Suprapubic skin (tissue), 4 donors: ENCODE measurements at places on chromosomes 12 and 14. TPM values are rescaled to one million over a fixed set of nuclear protein-coding genes. Genes with fewer than 3 reads are reported as not detected.
A peak's percentile ranks its signal among the peaks of the same experiment; 100 is the strongest.

- H3K4me3 ChIP-seq = no peak overlapping the region
- H3K27ac ChIP-seq = no peak overlapping the region
- no peak for DNase-seq
- no peaks in the 10 kb centered on the region for H3K36me3 ChIP-seq
- no peaks in the 10 kb centered on the region for H3K4me1 ChIP-seq
These were observed 21.0 kb upstream of the ITPR2 start for GRCh38 chr12:26854031-26854390.

GRCh38 chr12:65963862-65964240 lies 139.6 kb downstream of the HMGA2 start:
- no peaks in the 10 kb centered on the region for H3K36me3 ChIP-seq
- DNase-seq = no peak
- H3K4me1 ChIP-seq = no peaks in the 10 kb centered on the region
- no peak overlapping the region for H3K27ac ChIP-seq
- peaks cover 16% of the 10 kb centered on the region for H3K27me3 ChIP-seq
- no peak overlapping the region for H3K4me3 ChIP-seq

DNA sequence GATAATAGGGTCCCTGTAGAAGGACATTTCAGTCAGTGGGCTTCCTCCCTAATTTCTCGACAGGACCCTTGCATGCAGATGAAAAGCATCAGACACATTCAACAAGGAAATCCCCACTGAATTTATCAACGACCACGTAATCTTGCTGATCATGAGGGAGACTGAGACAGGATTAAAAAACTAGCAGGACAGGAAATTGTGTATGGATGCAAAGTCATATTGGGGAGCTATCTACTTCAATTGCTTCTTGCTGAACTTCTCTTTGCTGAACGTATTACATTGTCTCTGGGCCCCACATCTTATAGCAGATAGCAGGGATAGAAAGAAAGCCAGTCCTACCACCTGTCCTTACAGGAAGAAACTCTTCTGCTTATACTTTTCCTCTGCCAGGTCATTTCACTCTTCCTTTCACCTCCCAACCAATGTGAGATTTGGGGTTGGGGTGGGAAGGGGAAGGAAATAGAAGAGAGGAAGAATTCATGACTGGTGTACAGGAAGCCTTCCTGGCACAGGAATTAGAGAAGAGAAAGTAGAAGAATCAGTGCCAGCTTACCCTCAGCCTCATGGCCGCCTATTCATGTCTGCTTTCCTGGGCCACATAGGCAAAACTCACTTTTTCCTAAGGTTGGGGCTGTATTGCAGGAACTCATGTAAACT lies 333.3 kb downstream of the ZFP36L1 start:
- DNase-seq = no peak
- H3K27me3 ChIP-seq = no peaks in the 10 kb centered on the region
- H3K4me3 ChIP-seq = no peak overlapping the region

- no peak overlapping the region for H3K4me3 ChIP-seq
- no peaks in the 10 kb centered on the region for H3K36me3 ChIP-seq
- DNase-seq = no peak
- H3K4me1 ChIP-seq = peaks cover 24% of the 10 kb centered on the region
- no peaks in the 10 kb centered on the region for H3K27me3 ChIP-seq
These were observed 52.1 kb downstream of the RCOR1 start for GRCh38 chr14:102644523-102644922.

- no peak for DNase-seq
- no peaks in the 10 kb centered on the region for H3K27me3 ChIP-seq
- no peaks in the 10 kb centered on the region for H3K4me1 ChIP-seq
- H3K36me3 ChIP-seq = no peaks in the 10 kb centered on the region
These were observed 102.8 kb downstream of the TGFB3 start for GRCh38 chr14:75879031-75879430.

GRCh38 chr12:131672311-131672940 lies 38.5 kb upstream of the SFSWAP start:
- H3K36me3 ChIP-seq = no peaks in the 10 kb centered on the region
- H3K4me3 ChIP-seq = no peak overlapping the region
- H3K27ac ChIP-seq = no peak overlapping the region
- DNase-seq = peak; percentile 73

DNA sequence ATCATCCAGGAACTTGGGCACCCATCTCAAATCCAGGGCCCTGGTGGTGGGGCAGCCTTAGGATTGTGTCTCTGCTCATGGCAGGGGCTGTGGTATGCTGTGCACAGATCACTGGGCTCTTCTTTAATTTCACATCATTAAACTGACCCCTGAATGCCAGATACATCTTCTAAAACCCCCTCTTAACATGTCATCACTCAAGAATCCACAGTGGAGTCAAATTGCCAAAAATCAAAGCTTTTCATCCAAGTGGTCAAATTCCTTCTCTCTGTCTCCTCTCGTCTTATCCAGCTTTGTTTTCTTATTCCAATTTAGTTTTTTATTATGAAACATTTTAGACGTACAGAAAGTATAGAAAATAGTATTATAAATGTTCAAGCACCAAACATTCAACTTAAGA lies 97.5 kb downstream of the ADCK1 start:
- peaks cover 5% of the 10 kb centered on the region for H3K36me3 ChIP-seq
- no peaks in the 10 kb centered on the region for H3K4me1 ChIP-seq
- no peak overlapping the region for H3K27ac ChIP-seq
- no peaks in the 10 kb centered on the region for H3K27me3 ChIP-seq
- no peak overlapping the region for H3K4me3 ChIP-seq
- no peak for DNase-seq

DNA sequence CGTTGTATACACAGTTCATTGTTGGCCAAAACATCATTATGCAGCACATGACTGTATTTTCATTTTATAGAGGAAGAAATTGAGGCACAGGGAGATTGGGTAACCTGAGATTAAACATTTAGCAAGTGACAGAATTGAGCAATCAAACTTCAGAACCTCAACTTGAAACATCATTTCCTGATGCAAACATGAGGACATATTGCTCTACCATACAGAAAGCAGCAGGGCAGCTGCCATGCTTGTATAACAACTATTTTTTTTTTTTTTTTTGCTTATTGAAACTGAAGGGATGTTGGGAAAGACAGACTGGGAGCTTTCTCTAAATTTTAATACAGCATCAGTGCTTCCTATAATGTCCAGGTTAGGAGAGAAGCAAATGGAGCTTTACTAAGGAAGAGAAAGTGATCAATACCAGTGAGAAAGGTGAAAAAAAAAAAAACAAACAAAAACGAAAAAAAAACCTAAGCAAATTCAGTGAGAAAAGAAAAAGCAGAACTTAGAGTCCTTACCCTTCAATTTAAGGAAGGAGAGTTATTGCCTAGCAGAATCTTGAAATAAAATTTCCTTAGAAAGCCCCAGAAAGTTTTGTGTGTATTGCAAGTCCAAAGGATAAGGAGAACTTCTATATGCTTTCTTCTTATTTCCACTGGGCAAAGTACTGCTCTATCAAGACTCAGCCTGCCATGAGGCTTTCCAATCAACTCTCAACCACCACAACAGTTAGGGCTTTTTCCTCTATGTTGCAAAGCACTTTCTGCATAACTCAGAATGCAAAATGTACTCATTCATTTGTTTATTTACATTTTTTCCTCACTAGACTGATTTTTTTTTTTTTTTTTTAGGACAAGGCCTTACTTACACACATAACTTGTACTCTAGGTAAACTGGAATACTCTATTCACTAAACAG lies 21.6 kb downstream of the BTG1 start:
- H3K27ac ChIP-seq = no peak overlapping the region
- DNase-seq = no peak
- H3K4me1 ChIP-seq = peaks cover 11% of the 10 kb centered on the region

GRCh38 chr12:127750076-127750840 lies 516.7 kb upstream of the TMEM132C start:
- H3K27me3 ChIP-seq = no peaks in the 10 kb centered on the region
- no peak for DNase-seq
- H3K27ac ChIP-seq = no peak overlapping the region
- H3K36me3 ChIP-seq = no peaks in the 10 kb centered on the region
- H3K4me1 ChIP-seq = no peaks in the 10 kb centered on the region
- H3K4me3 ChIP-seq = no peak overlapping the region

- peaks cover 57% of the 10 kb centered on the region for H3K27me3 ChIP-seq
- H3K4me3 ChIP-seq = no peak overlapping the region
- no peak for DNase-seq
- peaks cover 14% of the 10 kb centered on the region for H3K4me1 ChIP-seq
- H3K27ac ChIP-seq = no peak overlapping the region
These were observed 174.8 kb upstream of the RTL1 start for GRCh38 chr14:101078170-101078891.

DNA sequence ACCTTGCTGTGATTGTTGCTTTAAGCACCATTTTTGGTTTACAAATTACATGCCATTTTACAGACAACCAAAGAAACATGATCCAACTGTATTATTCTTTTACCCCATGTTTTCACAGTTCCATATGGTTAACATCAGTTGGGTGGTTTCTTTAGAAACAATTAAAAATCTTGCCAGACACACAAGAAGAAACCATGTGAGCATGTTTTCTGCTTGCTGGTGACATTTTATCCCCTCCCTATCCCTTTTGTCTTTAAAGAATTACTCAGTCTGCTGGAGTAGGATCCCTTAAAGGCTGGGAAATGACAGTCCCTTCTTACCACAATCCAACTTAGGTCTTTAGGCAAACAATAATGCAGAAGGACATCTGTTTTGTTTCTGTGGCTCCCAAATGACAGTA lies 121.8 kb upstream of the PLXNC1 start:
- H3K4me3 ChIP-seq = no peak overlapping the region
- DNase-seq = no peak
- no peaks in the 10 kb centered on the region for H3K36me3 ChIP-seq

GRCh38 chr12:114685869-114686268 lies 1.9 kb upstream of the TBX3 start:
- H3K36me3 ChIP-seq = no peaks in the 10 kb centered on the region
- no peak overlapping the region for H3K27ac ChIP-seq
- peaks cover 33% of the 10 kb centered on the region for H3K27me3 ChIP-seq
- DNase-seq = no peak

DNA sequence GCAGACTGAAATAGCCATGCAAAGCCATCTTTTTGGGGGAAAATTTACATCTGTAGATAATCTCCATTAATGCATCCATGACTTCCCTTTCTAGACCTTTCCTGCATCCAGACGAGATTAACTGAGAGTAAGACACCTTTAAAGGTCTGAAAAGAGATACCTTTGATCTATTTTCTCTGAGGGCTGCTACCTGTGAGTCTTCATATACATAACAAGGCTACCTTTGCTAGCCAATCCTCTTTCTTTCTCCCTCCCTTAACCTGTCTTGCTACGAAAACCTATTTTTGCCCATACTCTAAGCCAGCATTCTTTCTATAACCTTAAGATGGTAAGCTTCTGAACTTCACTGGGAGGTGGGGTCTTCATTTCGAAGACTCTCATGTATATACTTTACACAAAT lies 908.5 kb upstream of the FBXO33 start:
- no peak overlapping the region for H3K4me3 ChIP-seq
- H3K27ac ChIP-seq = no peak overlapping the region

DNA sequence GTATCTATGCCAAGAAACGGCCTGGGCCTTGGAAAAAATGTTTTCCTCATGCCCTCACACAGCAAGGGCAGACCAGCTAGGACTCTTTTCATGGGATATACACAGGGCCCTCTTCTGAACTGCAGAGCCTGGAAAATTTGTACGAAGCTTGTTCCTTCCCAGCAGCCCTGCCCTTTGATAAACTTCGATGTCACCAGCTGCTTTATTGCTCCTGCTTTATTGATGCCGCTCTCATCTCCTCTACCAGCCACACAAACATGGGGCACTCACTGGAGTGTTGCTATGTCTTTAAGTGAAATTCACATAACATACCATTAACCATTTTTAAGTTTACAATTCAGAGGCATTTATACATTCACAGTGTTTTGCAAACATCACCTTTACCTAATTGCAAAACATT lies 197.9 kb downstream of the KTN1 start:
- H3K27ac ChIP-seq = no peak overlapping the region
- H3K4me3 ChIP-seq = no peak overlapping the region
- H3K4me1 ChIP-seq = peaks cover 15% of the 10 kb centered on the region
- no peaks in the 10 kb centered on the region for H3K27me3 ChIP-seq

DNA sequence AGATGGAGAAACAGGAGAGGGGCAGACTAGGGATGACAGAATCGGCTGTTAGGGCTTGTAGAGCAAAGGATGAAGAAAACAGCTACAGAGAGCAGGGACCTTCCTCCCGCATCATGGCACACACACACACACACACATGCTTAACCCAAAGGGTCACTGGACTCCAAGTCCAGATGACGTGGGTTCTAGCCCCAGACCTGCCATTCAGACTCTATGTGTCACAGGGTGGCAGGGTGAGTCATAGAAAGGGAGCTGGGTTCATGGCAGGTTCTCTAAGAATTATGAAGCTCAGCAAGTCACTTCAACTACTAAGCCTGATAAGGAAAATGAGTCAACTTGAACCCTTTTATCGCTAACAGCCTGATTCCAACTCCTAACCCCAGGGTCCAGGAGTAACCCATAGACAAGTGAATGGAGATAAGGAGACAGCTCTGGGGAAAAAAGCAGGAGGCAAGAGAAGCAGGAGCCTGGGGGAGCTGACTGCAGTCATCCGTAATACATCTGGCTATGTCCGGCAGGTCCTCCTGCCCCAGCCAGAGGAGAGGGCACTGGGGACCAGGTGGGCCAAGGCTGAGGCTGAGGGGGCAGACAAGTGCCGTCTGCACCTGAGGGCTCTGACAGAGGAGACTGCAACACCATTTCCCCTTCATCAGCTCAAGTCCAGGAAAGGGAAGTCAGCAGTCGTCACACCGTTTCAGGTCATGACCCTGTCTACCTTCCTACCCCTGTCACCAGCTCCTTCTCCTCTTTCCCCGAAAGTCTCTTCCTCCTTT lies 3.6 kb upstream of the TNFRSF1A start:
- no peak overlapping the region for H3K4me3 ChIP-seq
- H3K36me3 ChIP-seq = no peaks in the 10 kb centered on the region
- no peaks in the 10 kb centered on the region for H3K27me3 ChIP-seq

GRCh38 chr12:27552886-27553560 lies 29.0 kb downstream of the PPFIBP1 start:
- H3K4me3 ChIP-seq = no peak overlapping the region
- H3K4me1 ChIP-seq = peaks cover 92% of the 10 kb centered on the region
- H3K27ac ChIP-seq = no peak overlapping the region
- H3K36me3 ChIP-seq = no peaks in the 10 kb centered on the region

- DNase-seq = no peak
- no peak overlapping the region for H3K4me3 ChIP-seq
- no peaks in the 10 kb centered on the region for H3K27me3 ChIP-seq
- no peaks in the 10 kb centered on the region for H3K4me1 ChIP-seq
These were observed 580.1 kb upstream of the SEL1L start for GRCh38 chr14:82113710-82114109.

The PTGER2 gene
- total RNA-seq = 0.49 TPM

The AQP6 gene
- total RNA-seq = not detected

The NANOG gene
- not detected for total RNA-seq

The GARIN6 gene
- total RNA-seq = not detected

The DCP1B gene
- 13.2 TPM for total RNA-seq

The PDE6H gene
- total RNA-seq = not detected

The CLEC4D gene
- total RNA-seq = not detected

The IL23A gene
- total RNA-seq = not detected

The ERP27 gene
- 0.21 TPM for total RNA-seq

The SLC25A21 gene
- total RNA-seq = 2.0 TPM

The WNT5B gene
- total RNA-seq = 8.3 TPM

The HECTD4 gene
- 53.7 TPM for total RNA-seq
